ENCODE measurements at places on chromosomes 5 and 9.

DNA sequence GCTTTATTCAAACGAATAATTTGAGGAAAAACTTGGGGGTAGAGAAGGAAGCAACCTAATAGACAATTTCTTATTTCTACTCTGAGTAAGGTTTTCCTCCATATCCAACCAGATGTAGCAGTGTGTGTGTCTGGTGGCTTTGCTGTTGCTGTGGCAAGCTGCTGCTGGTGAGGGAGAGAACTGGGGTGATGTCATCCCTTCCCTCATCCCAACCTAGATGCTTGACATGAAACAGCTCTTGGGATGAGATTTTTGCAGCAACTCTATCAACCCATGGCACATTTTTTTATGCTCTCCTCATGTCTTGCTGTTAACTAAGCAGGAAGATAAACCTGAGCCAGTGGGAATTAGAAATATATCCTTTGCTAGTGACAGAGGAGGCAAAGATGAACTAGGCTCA, 135.8 kb downstream of the PCSK1 start:
- peak; percentile 91 for DNase-seq

- DNase-seq, result no peak
These were observed 16.1 kb downstream of the GSN start for GRCh38 chr9:121283856-121284732.

DNA sequence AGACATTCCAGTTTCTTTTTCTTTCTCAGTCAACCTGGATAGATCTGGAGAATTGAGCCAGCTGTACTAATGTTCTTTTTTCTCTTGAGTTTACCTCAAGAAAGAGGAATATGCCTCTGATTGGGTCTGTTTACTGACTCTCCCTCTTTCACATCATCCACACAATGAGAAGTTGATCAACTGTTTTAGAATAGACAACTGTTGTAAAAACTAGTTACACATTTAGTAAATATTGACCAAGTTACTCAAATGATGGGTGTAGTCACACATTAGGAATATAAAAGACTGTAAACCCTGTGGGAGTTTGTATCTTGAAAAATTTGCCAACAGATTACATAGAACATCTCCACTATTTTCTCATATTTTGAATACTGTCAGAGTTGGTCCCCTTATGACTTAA, 330.8 kb downstream of the FER start:
- DNase-seq, result no peak

GRCh38 chr9:75185585-75186170, 97.4 kb downstream of the OSTF1 start:
- DNase-seq, result no peak

DNA sequence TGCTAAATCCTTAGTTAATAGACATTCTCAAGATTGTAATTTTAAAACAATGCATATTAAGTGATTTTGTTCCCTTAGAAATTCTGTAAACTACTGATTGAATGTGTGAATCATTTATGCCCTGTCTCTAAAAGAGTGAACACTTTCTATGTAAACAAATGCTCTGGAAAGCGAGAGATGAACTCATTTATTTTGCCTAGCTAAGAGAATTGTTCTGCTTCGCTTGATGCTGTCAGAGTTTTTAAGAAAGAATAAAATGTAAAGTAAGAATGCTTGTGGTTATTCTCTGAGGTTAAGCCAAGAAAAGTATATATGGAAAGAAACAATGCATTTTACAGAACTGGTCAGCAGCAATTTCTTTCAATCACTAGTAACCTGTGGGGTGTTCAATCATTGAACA, 347.4 kb upstream of the NUDT12 start:
- DNase-seq, result no peak

DNA sequence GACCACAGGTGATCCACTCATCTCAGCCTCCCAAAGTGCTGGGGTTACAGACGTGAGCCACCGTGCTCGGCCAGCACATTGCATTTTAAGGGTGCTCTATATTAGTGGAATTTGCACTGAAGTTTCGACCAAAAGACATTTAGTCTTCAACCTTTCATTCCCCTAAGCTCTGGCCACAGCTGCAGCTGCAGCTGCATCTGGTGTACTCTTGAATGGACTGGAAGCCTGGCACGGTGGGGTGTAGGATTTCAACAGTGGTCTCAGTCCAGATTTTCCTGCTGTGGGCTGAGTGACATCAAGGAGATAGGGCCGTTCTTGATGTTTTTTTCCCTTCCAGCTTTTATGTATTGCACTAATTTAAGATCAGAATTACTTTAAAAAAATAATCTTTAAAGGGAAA, 255.2 kb downstream of the PDZD2 start:
- DNase-seq, result no peak

- DNase-seq, result no peak
These were observed 16.0 kb downstream of the SLC22A5 start for GRCh38 chr5:132385326-132386105.

GRCh38 chr5:21701317-21701716, 1151.8 kb downstream of the CDH12 start:
- DNase-seq, result no peak

DNA sequence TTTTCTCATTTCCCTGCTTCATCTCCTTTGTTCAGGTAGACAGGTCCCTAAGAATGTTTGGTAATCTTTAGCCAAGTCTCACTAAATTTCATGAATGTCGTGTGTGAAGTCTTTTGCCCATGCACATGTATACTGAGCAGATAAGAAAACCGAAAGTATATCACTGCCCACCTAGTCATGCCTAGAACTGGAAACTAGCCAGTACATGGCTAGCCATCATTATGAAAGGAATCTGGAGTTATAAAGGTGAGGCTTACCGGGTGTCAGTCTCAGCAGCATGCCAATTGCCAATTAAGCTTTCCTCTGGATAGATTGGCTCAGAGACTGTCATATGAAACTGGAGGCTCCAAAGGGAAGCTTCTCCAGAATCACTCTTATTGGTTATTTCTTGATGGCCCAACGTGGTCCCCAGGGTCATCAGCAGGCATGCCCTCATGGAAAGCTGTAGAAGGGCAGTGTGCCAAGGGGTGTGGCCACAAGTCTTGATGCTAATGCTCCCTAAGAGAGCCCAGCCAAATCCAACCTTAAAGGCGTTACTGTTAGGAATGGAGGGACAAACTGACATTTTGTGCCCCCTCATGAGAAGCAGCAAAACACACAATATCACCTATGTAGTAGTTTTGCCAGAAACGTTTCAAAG, 307.3 kb upstream of the PIK3R1 start:
- DNase-seq, result no peak

Measured in AG09309 (cell line).